Iris pigment epithelial cell (primary cell): ENCODE measurements at places on chromosomes 5 and 9.

GRCh38 chr9:96413302-96414221 lies 4.6 kb downstream of the ZNF367 start:
- no peak for DNase-seq

DNA sequence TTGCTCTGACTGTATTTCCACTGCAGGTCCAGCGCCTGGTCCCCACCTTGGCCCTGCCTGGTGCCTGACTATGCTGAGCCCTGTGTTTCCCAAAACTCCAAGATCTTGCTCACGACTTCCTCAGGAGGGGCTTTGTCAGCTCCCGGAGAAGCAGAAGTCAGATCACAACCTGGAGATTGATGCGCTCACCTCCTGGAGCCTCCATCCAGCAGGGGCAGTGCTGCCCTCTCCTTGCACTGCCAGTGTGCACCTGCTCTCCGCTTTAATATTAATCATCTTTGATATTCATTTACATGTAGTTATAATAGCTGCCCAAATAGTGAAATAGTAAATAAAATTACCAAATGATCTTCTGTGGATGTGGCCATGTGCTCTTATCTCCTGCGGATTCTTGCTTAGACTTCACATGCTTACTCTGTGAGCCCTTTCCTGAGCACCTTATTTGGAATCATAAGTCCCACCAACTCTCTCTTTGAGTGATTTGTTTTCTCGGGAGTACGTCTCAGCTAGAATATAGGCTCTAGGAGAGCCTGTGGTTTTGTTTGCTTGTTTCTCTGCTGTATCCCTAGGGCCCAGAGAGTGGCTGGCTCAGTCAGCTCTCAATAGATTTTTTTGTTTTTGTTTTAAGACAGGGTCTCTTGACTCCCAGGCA lies 17.4 kb downstream of the MAML1 start:
- DNase-seq: no peak

- peak; percentile 22 for DNase-seq
Measured at GRCh38 chr5:115180165-115180709, 10.5 kb upstream of the TRIM36 start.

DNA sequence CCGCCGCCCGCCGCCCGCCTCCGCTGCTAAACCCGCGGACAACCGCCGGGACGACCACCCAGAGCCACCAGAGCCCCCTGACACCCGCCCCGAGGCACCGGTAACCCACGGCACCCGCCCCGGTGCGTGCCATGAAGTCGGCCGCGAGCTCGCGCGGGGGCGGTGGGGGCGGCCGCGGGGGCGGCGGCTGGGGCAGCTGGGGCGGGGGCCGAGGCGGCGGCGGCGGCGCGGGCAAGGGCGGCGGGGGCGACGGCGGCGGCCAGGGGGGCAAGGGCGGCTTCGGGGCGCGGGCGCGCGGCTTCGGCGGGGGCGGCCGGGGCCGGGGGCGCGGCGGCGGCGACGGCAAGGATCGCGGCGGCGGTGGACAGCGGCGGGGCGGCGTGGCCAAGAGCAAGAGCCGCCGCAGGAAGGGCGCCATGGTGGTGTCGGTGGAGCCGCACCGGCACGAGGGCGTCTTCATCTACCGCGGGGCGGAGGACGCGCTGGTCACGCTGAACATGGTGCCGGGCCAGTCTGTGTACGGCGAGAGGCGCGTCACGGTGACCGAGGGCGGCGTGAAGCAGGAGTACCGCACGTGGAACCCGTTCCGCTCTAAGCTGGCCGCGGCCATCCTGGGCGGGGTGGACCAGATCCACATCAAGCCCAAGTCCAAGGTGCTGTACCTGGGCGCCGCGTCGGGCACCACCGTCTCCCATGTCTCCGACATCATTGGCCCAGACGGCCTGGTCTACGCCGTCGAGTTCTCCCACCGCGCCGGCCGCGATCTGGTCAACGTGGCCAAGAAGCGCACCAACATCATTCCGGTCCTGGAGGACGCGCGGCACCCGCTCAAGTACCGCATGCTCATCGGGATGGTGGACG lies 499 bp downstream of the FBLL1 start:
- DNase-seq: no peak

DNA sequence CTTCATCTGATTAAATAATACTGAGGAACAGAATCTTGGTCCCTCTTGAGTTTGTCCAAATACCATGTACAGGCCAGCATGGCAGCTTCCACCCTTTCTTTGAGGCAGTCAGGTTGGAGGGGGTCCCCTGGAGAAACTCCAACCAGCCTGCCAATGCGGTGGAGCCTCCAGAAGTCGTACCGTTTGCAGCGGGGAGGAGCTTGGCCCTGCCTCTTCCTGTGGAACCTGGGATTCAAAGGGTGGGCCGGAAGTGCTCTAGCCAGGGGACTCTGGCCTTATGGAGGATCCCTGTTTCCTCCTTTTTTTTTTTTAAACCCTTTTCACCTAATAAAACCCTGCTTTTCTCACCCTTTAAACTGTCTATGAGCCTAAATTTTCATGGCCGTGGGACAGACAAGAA lies 216.3 kb upstream of the ZNF608 start:
- no peak for DNase-seq

DNA sequence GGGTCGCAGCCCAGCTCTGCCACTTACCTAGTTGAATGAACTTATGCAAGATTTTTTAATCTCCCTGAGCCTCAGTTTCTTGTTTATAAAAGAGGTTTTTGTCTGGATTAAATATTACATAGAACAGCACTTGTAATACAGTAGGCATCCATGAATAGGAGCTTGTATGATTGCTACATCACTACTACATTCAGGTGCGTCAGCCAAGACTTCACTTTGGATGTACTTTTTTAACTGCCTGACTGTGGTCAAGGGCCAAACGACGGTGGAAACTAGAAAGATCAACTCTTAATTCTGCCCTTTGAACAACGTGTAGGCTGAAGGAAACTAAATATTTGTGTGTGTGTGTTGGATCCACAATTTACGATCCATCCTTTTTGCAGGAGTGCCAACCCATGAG lies 172.8 kb downstream of the RFK start:
- no peak for DNase-seq
